Dermis microvascular lymphatic vessel endothelial cell (primary cell): ENCODE measurements at places on chromosomes 6 and 20.

- DNase-seq = no peak
Observed at GRCh38 chr20:38429301-38429700, 5.8 kb downstream of the SNHG17 start.

GRCh38 chr20:35004051-35004725 lies 48.5 kb downstream of the MYH7B start:
- no peak for DNase-seq

GRCh38 chr20:40811660-40812414 lies 122.8 kb upstream of the MAFB start:
- DNase-seq = no peak

DNA sequence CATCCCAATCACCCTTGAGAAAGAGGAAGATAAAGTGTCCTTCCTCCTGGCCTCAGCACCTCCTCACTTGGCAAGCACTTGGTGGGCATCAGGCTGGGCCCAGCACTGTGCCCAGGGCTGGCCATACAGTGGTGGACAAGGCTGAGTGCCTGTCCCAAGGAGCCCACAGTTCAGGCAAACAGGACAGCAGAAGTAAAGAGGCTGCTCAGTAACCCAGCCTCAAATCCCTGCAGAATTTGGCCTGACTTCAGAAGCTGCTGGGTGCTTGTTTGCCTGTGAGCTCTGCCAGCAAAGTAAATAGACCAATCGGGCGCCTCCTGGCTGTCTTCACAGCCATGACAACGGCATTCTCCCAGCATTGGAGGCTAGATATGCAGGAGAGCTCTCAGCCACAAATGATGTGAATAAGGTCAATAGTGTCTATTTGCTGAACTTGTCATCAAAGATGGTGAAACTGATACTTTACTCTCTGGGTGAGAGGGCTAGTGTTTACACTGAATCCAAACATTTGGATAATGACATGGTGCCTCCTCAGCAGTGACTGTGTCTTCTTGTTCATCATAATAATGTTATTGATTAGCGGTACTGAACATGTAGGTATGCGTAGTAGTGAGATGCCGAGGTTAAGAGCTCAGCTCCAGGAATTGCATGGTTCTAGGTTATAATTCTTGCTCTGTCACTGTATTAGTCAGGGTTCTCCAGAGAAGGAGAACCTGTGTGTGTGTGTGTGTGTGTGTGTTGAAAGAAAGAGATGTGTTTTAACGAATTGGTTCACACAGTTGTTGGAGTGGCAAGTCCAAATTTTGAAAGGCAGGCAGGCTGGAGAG lies 36.9 kb upstream of the FANCE start:
- DNase-seq = peak; percentile 60

DNA sequence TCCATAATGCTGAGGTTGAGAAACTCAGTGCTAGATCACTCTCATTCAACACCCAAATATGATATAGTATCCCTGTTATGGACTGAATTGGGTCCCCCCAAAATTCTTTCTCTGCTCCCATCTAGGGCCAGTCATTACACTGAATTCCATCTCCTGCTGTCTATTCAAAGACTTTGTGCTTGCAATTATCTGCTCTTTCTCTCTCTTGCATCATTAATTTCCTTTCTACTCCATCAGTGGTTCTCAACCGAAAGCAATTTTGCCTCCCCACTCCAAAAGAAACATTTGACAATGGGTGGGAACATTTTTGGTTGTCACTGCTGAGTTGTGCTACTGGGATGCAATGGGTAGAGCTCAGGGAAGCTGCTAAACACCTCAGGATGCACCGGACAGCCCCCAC lies 271.5 kb upstream of the CDYL start:
- no peak for DNase-seq

GRCh38 chr6:132910759-132911158 lies 96.4 kb downstream of the RPS12 start:
- DNase-seq = no peak

GRCh38 chr20:59820204-59821041 lies 113.0 kb downstream of the SYCP2 start:
- no peak for DNase-seq

DNA sequence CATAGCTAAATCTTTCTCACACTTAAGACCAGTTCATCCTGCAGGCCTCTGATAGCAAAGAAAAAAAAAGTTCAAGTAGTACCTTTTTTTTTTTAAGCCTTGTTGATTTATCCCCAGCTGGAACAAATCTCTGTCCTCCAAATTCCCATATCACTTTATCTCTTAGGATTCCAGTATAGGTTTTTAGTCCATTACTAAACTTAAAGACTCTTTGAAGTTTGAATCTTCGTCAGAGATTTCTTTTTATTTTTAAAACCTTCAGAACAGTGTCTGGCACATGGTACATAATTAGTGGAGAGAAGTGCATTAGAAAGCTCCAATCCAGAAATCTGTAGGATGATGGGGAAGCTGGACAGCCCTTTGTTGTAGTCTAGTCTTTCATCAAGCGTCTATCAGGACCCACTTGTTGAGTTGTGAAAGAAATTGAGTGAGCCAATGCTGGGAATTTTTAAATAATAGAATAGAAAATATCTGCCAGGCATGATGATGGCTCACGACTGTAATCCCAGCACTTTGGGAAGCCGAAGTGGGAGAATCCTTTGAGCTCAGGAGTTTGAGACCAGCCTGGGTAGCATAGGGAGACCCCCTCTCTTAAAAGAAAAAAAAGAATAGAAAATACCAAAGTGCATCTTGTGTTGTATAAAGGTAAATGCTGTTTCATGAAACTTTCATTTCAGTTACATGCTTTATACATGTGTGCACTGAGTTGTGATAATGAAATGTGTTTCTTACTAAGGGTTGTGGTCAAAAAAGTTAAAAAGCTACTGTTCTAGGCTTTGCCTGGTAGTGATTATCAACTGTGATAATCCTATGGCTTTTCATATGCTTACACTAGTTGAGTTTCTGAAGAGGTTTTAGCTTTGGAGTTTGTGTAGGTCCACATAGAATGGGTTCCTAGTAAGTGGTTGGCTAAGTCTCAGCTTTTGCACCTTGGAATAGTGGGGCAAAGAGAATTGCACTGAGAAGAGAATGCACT lies 3.2 kb downstream of the NFYA start:
- no peak for DNase-seq

GRCh38 chr6:159966339-159966738 lies 2.5 kb upstream of the IGF2R start:
- no peak for DNase-seq

DNA sequence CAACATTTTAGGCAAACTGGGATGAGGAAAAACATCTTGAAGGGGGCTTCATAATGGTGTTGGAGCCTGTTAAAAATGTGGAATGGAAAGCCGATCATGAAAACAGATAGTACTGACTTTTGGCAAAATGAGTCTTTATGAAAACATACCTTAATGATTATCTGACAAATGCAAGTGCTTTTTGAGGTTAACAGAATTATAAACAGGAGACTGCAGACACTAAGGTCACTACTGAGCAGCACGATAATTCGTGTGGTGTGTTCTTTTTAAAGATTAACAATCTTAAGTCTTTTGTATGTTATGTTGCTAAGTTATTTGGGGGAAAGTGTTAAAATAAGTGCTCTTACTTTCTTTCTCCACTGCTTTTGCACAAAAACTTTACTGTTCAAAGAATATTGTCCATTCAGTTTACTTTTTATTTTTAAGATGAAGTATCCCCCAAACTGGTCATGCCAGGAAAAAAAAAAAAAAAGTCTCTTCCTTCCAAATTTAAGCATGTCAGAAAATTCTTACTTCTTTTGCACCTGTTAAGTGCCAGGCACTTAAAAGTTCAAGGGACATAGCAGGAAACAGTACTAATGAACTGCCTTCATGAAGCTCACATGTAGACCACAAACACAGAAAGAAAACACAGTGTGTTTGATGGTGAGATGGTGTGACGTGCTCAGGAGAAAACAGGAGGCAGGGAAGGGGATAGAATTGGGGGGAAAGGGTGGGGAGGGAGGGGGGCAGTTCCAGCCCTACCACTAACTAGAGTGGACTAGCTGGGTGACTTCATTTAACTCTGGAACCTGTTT lies 73.2 kb downstream of the CDYL start:
- DNase-seq = no peak

- DNase-seq = no peak
Observed at GRCh38 chr6:129744880-129745237, 34.9 kb upstream of the ARHGAP18 start.

DNA sequence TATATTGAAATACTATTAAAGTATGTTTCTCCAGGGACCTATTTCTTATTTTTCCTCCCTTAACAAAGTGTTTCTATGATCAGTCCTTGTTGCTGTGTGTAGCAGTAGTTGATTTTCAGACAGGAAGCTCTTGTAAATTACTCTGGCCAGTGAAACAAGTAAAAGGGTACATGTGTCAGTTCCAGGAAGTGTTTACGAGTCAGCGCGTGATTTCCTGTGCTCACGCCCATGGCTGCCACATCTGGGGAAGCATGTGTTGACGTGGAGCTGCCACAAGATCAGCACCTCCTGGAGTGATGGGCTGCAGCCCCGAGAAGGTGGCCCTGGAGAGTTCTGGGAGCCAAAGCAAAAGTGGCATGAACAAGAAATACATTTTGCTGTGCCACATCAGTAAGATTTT lies 38.6 kb upstream of the GGTLC1 start:
- peak; percentile 94 for DNase-seq

- DNase-seq = no peak
Observed at GRCh38 chr6:88807622-88808021, 155.8 kb downstream of the RNGTT start.

- DNase-seq = peak; percentile 76
Observed at GRCh38 chr20:51541189-51542032, 1.1 kb downstream of the NFATC2 start.

- DNase-seq = peak; percentile 52
Observed at GRCh38 chr6:111564482-111564945, 41.2 kb downstream of the TRAF3IP2 start.

GRCh38 chr6:7219310-7219709 lies 93.7 kb downstream of the SSR1 start:
- peak; percentile 2 for DNase-seq

- no peak for DNase-seq
Observed at GRCh38 chr20:49345524-49345923, 67.7 kb upstream of the ZNFX1 start.

- DNase-seq = no peak
Observed at GRCh38 chr20:43238833-43239232, 49.1 kb upstream of the PTPRT start.

DNA sequence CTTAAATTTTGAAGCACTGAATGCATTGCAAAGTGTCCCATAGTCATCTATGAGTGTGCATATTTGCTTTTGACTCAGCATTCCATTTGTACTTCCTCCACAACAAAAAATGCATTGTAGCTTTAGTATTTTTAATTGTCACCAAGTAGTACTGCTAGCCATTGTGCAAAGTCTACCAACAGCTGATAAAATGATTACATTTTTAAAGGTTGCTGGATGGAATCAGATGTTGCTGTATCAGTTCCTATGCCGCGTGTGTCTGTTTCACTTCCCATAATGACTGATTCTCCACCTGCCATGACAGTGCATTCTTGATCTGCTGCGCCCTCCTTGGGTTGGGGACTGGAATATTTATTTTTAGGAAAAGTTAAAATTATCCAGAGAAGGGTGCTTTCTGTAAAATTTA lies 41.2 kb downstream of the SLX4IP start:
- no peak for DNase-seq

- DNase-seq = no peak
Observed at GRCh38 chr6:165969184-165969583, 198.5 kb downstream of the TBXT start.

DNA sequence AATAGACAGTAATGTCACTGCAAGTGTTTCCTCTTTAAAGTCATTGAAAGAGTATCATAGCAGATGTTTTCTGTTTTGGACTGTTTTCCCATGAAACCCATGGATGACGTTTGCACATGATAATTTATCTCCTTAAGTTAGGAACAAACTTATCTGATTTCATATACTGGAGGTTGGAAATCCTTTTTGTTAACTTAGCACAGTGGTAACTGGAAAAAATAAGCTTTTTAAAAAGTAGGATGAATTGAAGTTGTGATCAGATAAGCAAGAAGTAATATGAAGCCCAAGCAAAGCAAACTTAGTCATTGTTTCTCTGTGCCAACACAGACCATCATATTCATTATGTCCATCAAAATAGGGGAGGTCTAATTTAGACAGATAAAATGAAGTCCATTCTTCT lies 61.6 kb downstream of the PLCB4 start:
- DNase-seq = no peak

- no peak for DNase-seq
Observed at GRCh38 chr6:100266494-100267401, 198.0 kb downstream of the SIM1 start.

DNA sequence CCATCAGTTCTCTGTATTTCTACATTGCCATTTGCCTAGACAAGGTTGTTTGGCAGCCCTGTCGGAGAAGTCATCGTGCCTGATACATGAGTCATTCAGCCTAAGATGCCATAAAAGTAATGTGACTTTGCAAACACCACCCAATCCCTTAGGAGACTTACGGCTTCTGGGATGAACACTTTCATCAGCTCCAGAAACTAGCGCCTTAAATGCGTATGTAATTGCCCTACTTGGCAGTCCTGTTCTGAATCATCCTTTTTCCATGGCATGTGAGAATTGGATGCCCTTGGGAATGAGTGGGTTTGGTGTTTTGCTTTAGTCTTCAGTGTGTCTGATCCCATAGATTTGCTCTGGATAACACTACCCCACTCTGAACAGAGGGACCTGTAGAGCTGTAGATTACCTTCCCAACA lies 158.5 kb downstream of the SASH1 start:
- no peak for DNase-seq

DNA sequence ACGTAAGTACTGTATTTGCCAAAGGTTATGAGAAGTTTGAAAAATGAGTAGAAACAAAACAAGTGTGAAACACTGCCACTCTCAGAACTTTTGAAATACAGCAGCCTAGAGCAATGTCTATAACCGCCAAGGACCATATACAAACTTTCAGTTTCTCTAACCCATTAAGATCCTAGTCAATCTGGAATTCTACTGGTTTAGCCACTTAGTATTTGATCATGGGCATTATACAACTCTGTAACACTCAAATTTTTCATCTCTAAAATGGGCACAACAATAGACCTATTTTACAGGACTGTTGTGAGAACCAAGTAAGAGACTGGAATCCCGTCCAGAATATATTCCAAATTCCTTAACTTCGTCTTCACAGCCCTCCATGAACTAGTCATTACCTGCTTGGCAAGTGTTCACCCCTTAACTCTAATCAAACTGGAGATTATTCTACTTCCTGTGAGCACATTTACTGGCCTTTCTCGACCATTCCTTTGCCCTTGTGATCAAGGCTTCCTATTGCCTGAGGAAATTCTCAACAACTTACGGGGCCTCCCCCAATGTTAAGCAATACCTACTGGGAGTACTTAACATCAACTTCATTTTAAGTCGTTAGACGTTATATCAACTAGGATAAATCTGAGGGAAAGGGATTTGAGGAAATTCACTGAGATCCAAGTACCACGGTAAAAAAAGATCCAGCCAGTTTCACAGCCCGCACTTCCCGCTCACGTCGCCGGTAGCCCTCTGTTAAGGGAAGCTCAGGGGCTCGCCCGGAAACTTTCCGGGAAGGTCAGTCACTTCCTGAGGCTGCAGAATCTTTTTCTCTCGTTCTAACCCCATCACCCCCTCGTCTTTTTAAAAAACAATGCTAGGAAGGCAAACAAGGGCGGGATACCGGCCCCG lies 1.1 kb downstream of the EIF2S2 start:
- DNase-seq = peak; percentile 9
